Renal cortical epithelial cell (primary cell): ENCODE measurements at places on chromosomes 7 and 10.

- DNase-seq = no peak
These were observed 149.6 kb downstream of the BUB3 start for GRCh38 chr10:123303581-123304337.

- no peak for DNase-seq
These were observed 105.3 kb downstream of the CTTNBP2 start for GRCh38 chr7:117767951-117768350.

- DNase-seq = peak; percentile 42
These were observed 28.6 kb downstream of the PARD3 start for GRCh38 chr10:34786464-34786863.

- DNase-seq = no peak
These were observed 446.1 kb downstream of the GRM8 start for GRCh38 chr7:126806614-126807013.

DNA sequence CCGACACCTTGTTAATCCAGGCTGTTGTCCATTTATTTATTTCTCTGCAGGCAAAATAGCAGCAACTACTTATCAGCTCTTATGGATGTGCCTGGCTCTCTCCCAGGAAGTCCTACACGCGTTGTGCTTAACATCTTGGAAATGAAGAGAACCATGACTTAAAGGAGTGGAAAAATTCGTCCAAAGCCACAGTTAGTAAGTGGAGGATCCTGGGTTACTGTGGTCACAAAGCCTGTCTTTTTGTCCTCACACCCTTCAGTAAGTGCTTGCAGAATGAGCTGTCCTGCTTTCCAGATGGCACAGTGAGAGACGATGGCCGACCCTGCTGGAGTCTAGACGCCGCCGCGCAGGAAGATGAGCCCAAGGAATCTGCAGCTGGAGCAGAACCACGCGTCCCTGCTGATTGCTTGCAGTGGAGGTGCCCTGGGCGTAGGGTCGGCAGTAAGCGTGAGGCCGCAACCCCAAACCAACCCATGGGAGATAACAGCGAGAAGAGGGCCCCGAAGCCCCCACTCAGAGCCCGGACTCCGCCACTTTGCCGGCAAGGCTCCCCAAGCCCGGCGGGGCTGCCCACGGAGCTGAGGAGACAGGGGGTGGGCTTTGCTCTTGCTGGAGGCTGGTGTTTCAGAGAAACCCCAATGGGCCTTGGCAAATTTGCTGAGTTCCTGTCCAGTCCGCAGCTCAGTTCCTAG, 178.6 kb downstream of the CXCL12 start:
- no peak for DNase-seq

DNA sequence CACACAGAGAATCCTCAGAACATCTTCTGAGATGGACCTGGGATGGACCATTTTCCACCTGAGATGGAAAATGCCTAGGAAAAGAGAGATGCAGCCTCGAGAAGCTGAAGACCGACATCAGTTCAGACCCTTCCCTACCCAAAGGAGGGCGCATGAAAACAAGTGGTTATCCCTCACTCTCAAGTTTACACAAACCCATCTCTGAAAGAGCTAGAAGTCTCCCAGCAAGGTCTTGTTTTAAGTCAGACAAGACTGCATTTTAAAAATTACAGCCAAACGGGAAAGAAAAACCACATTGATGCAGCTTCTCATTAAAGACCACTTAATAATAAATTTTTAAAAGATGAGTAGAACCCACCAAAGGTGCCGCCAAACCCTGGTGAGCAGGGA, 1.3 kb downstream of the RAPGEF5 start:
- DNase-seq = no peak

DNA sequence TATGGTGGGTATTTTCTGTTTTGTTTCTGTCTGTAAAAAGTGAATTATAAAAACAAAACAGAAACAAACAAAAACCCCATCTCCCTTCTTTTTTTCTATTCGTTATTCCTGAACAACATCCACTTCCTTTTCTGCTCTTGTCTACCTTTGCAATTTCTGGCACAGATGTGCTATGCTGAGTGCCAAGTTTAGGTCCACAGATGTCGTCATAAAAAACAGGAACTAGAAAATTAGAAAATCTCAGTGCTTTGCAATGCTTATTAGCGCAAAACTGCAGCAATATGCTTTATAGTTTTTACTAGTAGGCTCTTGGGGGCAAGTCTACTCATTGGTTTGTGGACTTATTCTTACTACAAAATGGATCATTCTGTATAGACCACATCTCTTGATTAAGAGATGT, 94.2 kb upstream of the PRKCQ start:
- no peak for DNase-seq

DNA sequence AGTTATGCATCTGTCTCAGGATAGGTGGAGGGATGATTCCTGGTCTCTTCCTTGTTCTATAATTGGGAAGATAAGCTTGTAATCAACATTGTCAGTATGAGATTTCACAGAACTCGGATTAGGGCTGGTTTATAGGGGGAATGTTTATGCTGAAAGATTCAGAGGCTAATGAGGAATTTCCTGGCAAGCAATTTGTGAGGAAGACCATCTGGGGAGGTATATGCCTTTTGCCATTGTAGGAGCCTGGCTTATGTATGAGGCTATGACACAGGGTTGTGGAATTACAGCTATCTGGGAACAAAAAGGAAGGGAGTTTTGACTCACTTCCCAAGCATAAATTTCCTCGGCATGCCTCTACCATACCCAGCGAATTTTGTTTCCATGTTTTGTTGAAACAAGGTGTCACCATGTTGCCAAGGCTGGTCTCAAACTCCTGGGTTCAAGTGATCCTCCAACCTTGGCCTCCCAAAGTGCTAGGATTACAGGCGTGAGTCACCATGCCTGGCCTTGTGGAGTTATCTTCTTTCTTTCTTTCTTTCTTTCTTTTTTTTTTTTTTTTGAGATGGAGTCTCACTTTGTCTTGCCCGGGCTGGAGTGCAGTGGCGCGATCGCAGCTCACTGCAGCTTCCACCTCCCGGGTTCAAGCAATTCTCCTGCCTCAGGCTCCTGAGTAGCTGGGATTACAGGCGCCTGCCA, 1.6 kb upstream of the COPS6 start:
- DNase-seq = peak; percentile 91

GRCh38 chr7:69640925-69641594, 42.8 kb downstream of the AUTS2 start:
- no peak for DNase-seq

DNA sequence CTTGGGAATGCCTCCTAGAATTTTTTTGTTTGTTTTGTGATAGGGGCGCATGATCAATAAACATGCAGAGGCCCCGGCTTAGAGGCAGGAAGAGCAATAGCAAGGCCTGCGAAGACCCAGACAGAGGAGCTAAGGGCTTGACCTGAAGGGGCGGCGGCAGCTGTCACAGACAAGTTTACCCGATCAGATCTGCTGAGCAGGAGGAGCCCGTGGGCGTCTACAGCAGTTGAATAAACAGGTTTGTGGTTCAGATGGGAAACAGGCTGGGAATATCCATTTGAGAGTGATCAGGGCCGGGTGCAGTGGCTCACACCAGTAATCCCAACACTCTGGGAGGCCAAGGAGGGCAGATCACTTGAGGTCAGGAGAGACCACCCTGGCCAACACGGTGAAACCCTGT, 126.0 kb upstream of the CALN1 start:
- no peak for DNase-seq

DNA sequence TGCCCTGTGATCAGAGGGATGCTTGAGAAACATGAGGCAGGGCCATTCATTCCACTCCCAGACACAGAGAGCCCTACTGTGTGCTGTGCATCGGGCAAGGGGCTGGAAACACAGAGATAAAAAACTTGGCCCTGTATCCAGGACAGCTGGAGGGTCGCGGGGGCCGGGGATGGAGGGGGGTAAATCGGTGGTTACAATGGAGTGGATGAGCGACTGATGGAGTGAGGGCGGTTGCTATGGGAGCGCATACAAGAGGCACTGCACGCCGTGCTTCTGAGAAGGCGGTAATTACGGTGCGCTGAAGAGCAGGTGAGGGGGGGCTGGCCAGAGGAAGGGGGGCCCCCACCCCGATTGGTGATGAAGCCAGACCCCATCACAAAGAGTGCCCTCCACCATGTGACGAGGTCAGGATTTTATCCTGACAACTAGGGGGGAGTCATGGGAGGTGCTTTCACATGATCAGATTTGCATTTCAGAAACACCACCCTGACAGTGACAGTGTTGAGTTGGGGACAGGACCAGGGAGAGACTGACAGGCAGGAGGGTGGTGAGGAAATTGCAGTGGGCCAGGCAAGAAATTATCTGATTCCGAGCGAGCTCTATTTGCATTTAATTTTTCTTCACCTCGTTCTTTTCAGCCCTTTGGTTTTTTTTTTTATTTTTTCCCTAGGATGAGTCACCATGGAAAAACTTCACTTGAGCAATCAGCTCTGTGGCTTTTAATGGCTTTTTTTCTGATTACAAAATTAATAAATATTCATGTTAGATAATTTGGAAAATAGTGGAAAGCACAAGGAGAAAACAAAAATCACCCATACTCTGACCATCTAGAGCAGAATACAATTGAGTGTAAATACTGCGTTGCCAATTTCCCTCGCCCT, 7.8 kb downstream of the CPA5 start:
- DNase-seq = peak; percentile 79

DNA sequence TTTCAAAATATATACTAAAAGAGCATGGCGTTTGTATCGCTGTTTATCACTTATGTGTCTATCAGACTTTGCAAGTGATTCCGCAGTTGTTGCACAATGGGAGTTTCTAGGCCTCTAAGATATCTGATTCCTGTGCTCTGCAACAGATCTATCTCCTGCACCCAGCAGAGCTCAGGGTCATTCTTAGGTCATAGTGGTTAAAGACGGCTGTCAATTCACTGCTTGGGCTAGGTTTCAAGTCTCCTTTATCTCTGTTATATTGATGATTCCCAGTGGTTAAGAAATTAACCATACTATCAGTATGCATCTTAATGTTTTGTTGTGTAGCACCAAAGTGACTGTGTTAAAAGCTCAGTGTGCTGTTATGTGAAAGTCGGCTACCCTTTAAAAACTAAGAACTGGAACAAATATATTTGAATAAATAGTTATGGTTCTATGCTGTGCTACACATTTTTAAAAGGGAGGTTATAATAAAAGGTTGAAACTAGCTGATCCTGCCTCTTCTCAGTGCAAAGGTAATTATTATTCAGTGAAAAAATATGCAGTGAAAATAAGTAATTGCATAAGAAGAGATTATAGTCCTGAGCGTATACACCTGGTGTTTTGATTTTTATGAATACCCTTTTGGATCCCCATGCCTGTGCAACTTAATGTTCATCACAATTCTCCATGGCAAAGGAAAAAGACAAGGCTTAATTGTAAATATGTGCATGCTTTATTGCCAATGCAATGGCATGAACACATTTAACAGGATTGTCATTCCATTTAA, 24.0 kb downstream of the HOXA1 start:
- no peak for DNase-seq

- DNase-seq = no peak
These were observed 142.6 kb upstream of the LSM8 start for GRCh38 chr7:118041251-118041878.

DNA sequence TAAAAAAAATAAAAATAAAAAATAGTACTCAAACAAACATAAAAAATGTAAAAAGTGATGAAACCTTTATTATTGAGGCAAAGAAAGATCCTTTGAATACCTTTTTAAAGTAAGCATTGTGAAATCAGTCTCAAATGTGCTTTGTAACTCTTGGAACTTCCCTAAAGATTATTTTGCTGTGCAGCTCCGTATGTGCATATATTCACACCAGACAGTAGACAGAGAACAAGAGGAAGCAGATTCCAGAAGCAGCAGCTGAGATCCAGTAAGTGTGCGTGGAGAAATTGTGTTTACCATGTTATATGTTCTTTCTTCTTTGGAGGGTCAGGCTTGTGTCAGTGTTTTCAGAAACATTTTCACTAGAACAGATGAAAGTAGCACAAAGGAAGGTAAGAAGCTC, 324.9 kb downstream of the AGMO start:
- DNase-seq = no peak

- DNase-seq = no peak
These were observed 24.0 kb downstream of the CDHR3 start for GRCh38 chr7:105987046-105987445.

DNA sequence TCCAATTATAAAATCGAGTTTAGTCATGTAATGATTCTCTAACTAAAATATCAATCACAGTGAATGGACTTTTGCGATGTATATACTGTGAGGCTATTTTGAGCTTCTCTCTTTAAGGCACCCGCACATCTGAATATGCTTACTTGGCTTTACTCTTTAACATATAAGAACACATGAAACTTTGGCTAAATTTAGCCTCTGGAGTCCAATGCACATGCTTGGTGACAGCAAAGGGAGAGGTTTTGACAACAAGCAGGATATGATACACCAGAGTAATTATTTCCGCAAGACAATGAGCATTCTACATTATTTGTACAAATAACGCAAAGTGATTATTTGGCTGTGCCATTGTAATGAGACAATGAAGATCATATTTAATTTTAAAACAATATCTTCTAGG, 72.4 kb downstream of the ARID5B start:
- DNase-seq = no peak

- peak; percentile 33 for DNase-seq
These were observed 7.8 kb upstream of the UBE2D1 start for GRCh38 chr10:58326967-58327381.

- DNase-seq = no peak
These were observed 52.6 kb downstream of the FAM53B start for GRCh38 chr10:124691421-124692099.

DNA sequence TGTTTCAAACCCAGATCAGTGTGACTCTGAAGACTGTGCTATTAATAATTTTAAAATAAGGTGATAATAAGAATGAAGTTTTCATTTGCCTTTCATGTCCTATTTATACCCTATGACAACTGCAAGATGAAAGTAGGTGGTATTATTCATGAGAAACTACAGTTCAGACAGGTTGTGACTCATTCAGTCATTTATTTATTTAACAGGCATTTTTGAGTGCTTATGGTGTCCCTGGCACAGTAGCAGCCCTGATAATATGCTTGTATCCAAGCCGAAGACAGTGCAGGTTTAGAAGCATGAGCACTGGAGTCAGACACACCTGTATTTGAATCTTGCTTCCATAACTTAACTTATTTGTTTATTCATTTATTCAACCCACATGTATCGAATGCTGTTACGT, 87.1 kb downstream of the FZD1 start:
- peak; percentile 87 for DNase-seq

- DNase-seq = no peak
These were observed 20.7 kb downstream of the GTF2IRD1 start for GRCh38 chr7:74474271-74474865.

GRCh38 chr7:135710417-135711138, 17.4 kb downstream of the SLC13A4 start:
- DNase-seq = no peak

DNA sequence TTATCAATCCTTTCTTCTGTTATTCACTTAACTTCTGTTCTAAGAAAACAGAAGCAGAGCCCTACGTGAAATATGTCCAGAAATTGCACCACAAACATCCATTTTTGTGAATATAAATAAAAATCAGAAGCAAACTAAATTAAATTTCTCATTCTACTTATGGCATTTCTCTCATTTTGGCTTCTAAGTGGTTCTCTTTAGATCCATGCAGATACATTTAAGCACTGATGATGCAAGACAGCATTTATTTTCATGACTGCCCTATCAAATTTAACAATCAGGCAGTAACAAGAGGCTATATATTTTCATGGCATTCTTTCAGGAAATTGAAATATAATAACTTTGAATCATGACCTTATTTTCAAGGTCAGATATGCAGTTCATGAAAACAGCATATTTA, 1049.6 kb downstream of the GRM8 start:
- no peak for DNase-seq

GRCh38 chr7:14777806-14778205, 124.7 kb downstream of the DGKB start:
- no peak for DNase-seq

- DNase-seq = peak; percentile 94
These were observed 96.9 kb downstream of the HIPK2 start for GRCh38 chr7:139680676-139681462.

GRCh38 chr7:43530553-43531410, 52.1 kb upstream of the STK17A start:
- DNase-seq = no peak

GRCh38 chr10:3631701-3632330, 153.2 kb downstream of the KLF6 start:
- no peak for DNase-seq
